Karpas-422 (cell line): ENCODE measurements at places on chromosomes 3 and 15. TPM values are rescaled to one million over a fixed set of nuclear protein-coding genes. Genes with fewer than 3 reads are reported as not detected.

GRCh38 chr3:120688121-120688520 is 6.1 kb upstream of the HGD start:
- peak; percentile 72 for DNase-seq

DNA sequence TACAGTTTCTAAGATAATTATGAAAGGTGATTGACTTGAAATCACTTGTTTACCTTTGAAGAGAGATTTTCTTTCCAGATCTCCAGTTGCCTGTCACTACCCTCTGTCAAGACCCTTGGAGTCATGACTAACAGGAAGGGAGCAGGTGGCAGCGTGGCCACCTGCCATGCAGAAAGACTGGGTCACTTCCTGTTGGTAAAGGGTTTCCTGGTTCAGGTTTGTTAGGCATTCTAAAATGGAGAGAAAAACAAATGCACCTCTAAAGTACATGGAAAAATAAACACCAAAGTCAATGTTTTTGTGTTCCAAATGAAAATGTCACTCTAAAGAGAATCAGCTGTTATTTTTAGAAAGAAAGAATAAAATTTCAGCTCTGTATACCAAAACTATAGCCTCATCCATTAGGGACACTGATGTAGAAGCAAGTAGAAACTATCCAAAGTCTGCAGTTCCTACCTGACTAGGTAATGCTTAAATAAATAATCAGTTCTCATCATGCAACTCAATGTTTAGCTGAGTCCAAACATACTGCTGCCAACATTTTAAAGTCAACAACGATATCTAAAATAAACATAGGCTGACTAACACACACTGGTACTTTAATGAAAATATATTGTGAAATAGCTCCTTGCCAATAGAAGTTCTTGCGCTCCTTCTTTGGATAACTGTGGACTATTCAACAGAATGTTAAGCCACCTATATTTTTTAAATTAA is 23.9 kb upstream of the TM4SF1 start:
- no peak for DNase-seq

COLQ gene
- total RNA-seq, result 2.6 and 8.9 TPM in 2 replicates

- DNase-seq, result no peak
Measured at GRCh38 chr3:11235385-11235784, 36.8 kb upstream of the ATG7 start.

- no peak for DNase-seq
Measured at GRCh38 chr15:73573037-73573436, 60.2 kb downstream of the NPTN start.

PLSCR2 gene
- total RNA-seq, result 1.0 TPM in 1 of 2 replicates, not detected in the other

KCNH8 gene
- 0.11 and 0.19 TPM in 2 replicates for total RNA-seq

GRCh38 chr3:50466177-50466576 is 37.3 kb downstream of the CACNA2D2 start:
- DNase-seq, result peak; percentile 64

EIF4E3 gene
- not detected in 2 replicates for total RNA-seq

DNA sequence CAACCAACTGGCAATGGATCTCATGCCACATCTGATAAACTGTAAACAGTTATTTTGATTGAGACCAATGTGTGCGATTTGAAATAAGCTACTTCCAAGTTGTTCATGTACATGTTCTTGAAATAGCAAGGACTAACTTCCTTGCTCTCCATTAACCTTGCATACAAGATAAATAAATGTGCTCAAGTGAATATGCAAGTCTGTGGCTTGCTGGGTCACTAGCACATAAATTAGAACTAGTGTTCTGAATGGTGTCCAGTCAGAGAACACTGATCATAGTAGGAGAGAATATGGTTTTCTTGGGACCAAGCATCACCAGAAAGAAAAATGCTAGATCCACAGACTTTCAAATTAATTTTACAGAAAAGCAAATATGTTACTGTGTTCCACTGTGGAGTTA is 640.0 kb upstream of the CCDC54 start:
- DNase-seq, result no peak

- DNase-seq, result no peak
Measured at GRCh38 chr3:44041726-44042125, 200.0 kb upstream of the TOPAZ1 start.

GRCh38 chr3:108117241-108117775 is 26.5 kb upstream of the CD47 start:
- no peak for DNase-seq

DNA sequence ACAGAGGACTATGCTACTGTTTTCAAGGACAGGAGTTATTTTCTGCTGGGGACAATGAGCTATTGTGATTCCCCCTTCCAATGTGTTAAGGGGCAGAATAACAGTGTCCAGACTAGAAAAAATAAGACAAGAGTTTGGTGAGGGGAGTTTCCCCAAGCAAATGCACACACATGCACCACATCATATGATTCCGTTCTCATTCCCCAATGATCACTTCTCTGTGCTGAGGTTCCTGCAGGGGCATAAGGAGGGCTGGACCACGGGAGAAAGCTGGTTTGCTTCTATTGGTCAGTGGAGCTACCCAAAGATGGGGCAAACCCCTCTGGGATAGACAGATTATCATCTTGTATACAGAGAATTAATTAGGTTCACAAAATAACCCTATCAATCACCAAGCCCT is 80.6 kb downstream of the RBPMS2 start:
- no peak for DNase-seq

- no peak for DNase-seq
Measured at GRCh38 chr3:118269537-118270125, 765.0 kb downstream of the IGSF11 start.

DNA sequence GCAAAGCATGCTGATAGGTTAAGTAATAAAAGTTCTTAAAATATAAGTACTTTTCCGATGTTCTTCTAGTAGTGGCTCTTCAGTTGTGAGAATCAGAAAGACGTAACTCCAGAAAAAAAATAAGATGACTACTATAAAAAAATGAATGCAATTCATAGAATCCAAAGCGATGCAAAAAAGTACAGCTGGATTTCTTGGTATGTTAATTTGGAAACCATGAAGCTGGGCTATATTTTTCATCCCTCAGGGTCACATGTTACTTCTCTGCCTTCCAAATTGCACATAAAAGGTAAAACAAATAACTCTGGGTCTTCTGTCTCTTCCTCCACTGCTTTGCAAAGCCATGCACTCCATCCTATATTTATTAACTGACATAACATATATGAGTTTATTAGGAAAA is 843.9 kb upstream of the DPPA4 start:
- no peak for DNase-seq

GRCh38 chr15:78056714-78057269 is 20.7 kb downstream of the TBC1D2B start:
- DNase-seq, result peak; percentile 85

PLOD2 gene
- not detected in 2 replicates for total RNA-seq

KBTBD8 gene
- total RNA-seq, result 22.7 and 79.9 TPM in 2 replicates

DNA sequence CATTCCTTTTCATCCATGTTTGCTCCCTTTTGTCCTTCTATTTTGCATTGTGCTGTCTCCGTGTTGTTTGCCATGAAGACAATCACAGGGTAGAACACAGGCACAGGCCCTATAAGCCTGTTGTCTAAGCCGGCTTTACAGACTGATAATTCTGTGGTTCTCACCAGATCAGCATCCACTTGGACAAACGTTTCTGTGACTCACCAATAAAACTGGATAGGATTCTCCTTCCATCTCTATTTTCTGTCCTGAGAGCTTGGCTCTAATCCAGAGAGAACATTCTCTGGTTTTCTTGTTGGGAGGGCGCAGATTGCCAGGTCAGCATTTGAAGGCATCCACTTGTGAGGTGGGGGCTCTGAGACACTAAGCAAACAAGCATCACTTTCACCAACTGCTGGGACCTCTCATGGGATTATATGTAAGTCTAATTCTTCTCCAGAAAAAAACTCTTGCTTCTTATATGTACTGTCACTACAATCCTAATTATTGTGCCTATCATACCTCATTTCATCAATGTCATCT is 101.6 kb downstream of the ERC2 start:
- no peak for DNase-seq

DNA sequence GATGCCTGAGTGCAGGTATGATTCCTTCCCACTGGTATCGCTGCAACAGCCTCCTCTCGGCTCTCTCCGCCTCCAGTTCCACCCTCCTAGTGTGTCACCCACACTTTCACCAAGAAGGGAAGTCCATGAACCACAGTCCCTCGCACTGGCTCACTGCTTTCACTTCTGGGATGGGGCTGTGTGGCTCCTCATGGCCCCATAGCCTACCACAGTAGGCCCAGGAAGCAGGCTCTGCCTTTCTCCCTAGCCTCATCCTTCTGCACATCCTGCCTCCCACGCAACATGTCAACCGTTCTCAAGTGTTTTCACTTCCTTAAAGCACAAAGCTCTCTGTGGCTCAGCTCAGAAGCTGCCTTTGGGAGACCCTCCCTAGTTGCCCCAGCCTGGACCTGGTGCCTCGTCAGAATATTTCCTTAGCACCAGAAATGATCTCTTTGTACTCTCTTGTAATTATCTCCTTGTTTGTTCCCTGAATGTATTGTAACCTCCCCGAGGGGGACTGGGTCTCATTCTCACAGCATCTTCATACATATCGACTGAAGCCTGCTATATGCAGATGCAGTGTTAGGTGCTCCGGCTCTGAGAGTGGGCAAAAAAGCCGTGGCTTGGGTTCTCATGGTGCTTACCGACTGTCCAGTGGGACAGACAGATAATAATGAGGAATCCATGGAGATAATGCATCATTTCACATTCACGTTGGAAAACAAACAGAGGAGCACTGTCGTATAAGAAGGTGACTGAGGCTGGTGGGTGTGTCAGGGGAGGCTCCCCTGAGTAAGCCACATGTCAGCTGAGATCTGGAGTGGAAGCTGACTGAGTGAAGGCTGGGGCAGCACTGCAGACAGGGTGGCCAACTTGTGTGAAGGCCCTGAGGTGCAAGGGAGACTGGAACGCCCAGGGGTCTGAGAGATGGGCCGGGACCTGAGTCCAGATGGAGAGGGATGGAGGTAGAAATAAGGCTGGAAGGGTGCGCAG is 107.1 kb downstream of the DGKG start:
- peak; percentile 54 for DNase-seq

DNA sequence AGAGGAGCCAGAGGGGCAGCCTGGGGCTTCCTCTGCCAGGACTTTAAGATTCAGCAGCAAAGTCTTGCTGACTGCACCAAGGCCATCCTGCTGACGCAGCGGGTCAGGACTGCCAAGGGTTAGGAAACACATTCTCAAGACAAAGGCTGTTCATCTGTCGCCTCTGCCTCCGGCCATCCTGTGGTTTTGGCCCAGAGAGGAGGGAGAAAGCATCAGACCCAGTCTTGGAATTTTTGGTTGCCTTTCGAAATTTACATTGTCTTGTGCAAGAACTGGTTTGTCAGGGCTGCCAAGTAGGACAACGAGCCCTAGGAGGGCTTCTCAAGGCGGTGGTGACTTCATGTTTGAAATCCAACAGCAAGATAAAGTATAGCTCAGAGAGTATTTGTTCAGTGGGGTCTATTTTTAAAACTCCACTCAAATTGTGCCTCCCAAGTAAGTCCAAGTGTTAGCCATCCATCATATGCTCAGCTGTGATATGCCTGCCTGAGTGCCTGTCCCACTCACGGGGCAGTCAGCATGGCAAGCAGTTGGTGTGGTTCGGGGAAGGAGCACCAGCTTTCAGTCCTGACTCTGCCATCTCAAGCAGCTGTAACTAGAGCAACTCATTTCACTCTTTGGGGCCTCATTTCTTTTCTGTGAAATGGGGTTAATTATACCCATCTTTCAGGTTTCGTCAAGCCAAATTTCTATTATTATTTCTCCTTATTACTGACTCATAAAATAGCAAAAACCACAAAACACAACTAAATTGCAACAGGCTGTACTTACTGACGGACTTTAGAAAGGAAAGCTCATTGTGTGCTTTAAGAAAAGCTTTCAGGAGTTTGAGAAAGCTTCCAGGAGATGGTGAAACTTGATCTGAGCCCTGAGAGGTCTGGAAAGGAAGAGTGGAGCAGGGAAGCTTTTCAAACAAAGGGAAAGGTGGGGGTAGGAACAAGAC is 42.4 kb upstream of the RHO start:
- no peak for DNase-seq

- no peak for DNase-seq
Measured at GRCh38 chr3:171417813-171418212, 42.4 kb downstream of the TNIK start.

DNA sequence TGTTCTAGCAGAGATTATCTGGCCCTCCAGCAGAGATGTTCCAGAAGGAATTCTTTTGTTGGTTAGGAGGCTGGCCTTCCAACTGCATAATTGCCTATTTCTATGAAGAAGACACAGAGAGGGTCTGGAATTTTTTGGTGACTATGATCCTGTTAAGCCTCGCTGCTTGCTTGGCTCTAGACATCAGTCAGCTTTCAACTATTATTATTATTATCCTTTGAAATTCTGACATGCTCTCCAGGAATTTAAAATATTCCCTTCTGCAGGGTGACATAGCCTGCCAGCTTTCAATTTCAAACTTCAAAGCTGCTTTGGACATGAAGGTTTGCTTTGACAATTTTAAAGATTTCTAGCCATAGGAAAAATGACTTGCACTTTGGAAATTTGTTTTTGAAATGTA is 26.3 kb upstream of the ZNF148 start:
- peak; percentile 23 for DNase-seq

- no peak for DNase-seq
Measured at GRCh38 chr3:149313542-149313941, 19.9 kb downstream of the TM4SF18 start.

TLR9 gene
- total RNA-seq, result 7.4 and 26.5 TPM in 2 replicates

GRCh38 chr3:185176750-185177359 is 24.0 kb upstream of the C3orf70 start:
- peak; percentile 88 for DNase-seq

DNA sequence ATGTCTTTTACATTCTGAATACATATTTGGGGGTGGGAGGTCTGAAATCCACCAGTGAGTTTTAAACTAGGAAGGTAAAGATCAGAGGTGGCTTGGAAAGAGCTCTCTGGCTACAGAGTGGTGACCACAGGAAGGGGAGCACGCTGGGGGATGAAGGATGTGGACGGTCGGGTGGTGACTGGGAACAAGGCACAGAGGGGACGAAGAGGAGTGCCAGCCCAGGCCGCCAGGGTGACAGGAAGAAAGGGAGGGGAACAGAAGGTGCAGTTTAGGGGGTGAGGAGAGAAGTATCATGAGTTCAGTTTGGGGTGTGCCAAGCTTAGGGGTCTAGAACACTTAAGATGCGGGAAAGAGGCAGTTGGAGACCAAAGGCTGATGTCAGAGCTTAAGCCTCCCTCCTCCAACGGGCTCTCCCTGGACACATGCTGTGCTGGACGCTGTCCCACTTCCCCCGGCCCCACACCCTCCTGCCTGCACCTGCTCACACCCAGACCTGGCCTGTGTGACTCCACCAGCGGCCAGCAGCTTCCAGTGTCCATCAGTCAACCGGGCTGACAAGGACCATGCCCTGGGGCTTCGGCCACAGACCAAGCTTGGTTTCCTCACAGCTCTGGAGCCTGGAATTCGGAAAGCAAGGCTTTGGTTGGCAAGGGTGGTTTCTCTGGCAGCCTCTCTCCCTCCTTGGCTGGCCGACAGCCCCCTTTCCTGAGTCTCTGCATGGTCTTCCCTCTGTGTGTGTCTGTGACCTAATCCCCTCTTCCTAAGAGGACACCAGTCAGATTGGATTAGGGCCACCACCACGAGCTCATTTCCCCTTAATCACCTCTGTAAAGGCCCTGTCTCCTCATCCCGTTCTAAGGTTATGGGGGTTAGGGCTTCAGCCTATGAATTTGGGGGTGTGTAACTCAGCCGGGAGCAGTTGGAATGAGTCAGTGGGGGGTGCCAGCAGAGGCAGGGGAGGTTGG is 120.4 kb upstream of the IQSEC1 start:
- DNase-seq, result no peak

- DNase-seq, result no peak
Measured at GRCh38 chr3:161069511-161070251, 35.5 kb downstream of the B3GALNT1 start.

GRCh38 chr3:37098884-37099283 is 75.5 kb downstream of the LRRFIP2 start:
- DNase-seq, result no peak

C3orf49 gene
- not detected in 2 replicates for total RNA-seq

GRCh38 chr3:111932946-111933345 is 45.9 kb upstream of the ABHD10 start:
- no peak for DNase-seq

MEX3B gene
- 0.37 and 1.2 TPM in 2 replicates for total RNA-seq
